ENCODE measurements at places on chromosomes 2 and 18.

DNA sequence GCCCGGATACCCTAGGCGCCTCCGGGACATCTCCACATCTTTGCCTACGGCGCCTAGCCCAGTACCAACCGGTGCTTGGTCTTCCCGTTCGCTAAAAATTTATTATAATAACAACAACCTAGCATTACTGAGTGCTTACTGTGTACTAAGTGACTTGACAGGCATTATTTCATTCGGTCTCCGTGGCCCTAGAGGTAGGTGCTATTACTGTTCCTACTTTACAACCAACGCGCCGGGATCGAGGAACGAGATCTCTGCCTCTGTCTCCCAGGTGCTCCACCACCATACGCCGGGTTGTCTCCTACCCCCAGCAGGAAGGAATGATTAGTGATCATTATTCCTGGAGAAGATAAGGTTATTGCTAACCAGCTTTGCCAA, 657 bp upstream of the BIN1 start:
- DNase-seq = peak; percentile 34

GRCh38 chr2:143452817-143453451, 323.7 kb downstream of the ARHGAP15 start:
- DNase-seq = peak; percentile 10

DNA sequence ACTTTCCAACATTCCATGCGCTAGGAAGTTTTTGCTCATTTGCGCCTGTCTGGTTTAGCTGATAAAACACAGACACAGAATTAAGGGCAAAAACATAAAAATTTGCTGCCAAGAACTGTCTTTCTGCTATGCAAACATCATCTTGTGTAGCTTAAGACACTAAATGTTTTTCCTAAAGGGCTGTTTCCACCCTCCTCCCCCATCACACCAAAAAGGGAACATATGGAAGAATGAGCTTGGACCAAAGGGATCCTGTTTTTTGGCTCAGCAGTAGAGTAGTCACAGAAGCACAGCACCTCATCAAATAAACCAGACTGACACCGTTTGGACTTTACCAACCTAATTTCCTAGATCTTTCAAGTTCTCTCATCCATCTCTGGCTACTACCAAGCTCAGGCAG, 210.1 kb downstream of the ZNF521 start:
- DNase-seq = no peak

- DNase-seq = no peak
Observed at GRCh38 chr2:176508984-176509740, 239.9 kb downstream of the MTX2 start.

GRCh38 chr2:132415915-132416722, 486 bp upstream of the GPR39 start:
- DNase-seq = peak; percentile 2

GRCh38 chr18:52933356-52933755, 593.4 kb downstream of the DCC start:
- DNase-seq = no peak

DNA sequence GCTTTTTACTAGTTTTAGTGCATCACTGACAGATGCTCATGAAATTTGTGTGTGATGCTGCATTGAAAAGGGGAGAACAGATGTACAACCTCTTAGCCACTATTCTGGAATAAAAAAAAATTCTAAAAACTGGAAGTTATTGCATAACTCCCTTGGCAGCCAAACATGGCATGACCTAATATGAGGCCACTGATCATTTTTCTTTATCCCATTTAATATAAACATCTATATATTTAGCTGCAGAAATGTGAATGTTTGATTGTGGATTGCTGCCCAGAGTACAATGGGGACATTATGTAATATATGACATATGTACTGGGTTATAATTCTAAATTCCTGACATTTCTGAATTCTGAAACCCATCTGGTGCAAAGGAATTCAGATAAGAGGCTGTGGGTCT, 86.5 kb downstream of the CDCA7 start:
- DNase-seq = no peak

- DNase-seq = no peak
Observed at GRCh38 chr2:233369897-233370685, 15.8 kb downstream of the DGKD start.

- DNase-seq = peak; percentile 41
Observed at GRCh38 chr2:151051574-151052220, 210.0 kb downstream of the RBM43 start.

DNA sequence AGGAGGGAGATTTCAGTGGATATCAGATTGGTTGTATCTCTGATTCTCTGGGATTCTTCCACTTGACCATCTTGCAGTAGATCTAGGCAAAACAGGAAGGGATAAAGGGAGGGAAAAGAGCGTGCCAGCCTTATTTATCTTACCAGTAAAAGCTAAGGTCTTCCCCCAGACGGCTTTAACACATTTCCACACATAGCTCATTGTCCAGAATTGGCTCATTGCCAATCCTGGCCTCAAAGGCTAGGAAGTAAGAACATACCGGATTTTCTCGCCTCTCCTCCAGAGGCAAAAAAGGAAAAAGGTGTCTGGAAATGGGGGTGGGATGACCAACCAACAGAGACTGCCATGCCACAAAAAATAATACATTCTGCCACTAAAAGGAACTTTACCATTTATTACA, 411.6 kb upstream of the NRP2 start:
- DNase-seq = no peak

- DNase-seq = no peak
Observed at GRCh38 chr2:75253526-75253925, 54.2 kb upstream of the TACR1 start.

DNA sequence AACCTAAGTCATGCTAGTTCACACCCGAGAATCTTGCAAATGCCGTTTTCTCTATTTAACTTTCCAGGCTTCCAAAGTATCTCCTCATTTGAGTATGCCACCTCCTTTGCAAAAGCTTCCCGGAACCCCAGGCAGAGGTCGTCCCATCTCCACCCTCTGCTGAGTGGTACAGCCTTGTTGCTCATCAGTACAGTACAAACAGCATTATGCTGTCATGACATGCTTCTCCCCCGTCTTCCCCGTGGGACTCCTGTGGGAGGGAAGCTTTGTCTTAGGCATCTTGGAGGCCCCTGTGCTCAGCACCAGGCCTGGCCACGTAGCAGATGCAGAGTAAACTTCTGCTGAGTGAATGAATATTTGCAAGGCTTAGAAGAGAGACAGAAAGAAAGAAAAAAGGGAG, 102.7 kb downstream of the CDCA7 start:
- no peak for DNase-seq

DNA sequence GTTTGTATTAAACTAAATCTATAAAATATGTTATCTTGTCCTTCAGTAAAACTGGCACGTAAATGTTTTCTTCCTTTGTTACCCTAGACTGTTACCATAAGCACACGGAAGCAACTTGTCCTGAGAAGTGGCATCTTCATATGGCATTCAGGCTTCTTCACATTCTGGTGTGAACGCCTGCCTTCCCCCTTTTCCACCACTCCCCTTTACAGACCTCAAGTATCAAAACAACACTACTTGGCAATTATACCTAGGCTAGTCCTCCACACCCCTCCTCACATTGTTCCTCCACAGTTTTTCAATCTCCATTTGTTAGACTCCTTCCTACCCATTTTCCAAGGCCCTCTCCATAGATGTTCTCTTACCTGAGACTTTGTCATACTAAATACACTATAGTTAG, 2.9 kb downstream of the MEX3C start:
- DNase-seq = no peak

DNA sequence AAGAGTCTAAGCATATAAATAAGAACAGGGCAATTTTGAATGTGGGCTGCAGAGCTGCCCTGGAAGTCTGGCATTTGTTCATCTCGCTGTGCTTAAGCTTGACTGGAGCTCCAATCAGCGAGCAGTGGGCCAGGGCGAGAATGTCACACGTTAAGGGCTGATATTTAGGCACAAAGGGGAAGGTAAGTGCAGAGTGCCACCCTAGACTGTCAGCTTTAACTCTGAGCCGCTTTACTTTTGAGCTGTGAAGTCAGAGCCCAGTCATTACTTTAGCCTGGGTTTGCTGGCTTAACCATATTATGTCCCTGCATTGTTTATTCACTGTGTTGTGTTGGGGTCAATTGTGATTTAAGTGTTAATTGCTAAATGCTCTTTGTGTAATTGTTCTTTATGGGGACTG, 236.1 kb upstream of the SIX3 start:
- DNase-seq = no peak

GRCh38 chr2:179555691-179556283, 291.2 kb upstream of the SESTD1 start:
- no peak for DNase-seq

GRCh38 chr2:33229646-33230045, 246.8 kb upstream of the RASGRP3 start:
- no peak for DNase-seq

GRCh38 chr18:10301831-10302483, 152.5 kb upstream of the APCDD1 start:
- no peak for DNase-seq

- peak; percentile 45 for DNase-seq
Observed at GRCh38 chr18:79522451-79523205, 126.9 kb downstream of the NFATC1 start.

DNA sequence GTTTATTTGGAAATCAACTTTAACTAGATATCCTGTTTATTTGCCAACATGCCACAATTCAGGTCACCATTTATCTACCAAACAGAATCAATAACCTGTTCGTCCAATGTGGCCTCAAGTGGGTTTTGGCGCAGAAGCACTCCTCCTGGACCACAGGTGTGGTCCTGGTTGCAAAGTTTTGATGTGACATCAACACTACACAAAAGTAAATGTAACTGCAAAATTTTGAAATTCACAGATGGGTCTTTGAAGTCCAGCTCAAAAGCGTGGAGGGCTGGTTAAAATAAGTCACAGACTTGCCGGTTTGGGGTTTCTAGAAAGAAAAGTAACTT, 474 bp upstream of the GCA start:
- DNase-seq = no peak

DNA sequence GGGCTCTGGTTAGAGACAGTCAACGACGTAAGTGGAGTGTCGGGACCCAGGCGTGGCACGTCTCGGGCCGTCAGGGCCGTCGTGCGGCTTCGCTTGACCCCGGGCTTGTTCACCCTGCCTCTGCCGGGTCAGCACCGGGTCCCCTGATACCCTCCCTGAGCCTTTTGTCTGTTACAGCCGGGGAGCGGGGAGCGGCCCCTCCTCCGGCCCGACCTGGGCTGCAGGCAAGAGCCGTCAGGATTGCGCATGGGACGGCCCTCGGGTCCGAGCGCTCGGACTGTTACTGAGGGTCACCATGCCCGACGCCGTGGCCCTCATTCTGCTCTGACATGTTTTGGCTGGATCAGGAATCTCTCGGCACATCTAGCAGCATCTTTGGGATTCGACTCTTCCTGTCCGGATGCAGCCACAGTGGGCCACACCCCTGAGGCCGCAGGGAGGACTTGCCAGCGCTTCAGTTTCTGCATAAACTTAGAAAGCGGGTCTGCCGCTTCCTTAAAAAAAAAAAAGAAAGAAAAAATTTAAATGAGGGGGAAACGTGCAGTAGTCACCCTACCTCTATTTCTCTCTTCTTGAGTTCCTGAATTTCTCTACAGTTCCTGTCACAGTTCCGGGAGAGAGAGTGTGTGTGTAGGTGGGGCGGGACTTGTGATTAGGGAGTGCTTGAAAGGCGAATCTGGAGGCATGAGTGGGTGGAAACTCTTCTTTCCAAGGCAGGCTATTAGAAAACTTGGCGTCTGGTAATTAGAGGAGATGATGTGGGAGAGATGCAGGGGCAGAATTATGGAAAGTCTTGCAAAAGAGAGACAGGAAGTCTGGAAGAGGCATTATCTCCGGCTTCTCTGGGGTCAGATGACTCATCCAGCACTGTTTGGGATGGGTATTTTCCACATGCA, 909 bp downstream of the TMEM87B start:
- DNase-seq = no peak

DNA sequence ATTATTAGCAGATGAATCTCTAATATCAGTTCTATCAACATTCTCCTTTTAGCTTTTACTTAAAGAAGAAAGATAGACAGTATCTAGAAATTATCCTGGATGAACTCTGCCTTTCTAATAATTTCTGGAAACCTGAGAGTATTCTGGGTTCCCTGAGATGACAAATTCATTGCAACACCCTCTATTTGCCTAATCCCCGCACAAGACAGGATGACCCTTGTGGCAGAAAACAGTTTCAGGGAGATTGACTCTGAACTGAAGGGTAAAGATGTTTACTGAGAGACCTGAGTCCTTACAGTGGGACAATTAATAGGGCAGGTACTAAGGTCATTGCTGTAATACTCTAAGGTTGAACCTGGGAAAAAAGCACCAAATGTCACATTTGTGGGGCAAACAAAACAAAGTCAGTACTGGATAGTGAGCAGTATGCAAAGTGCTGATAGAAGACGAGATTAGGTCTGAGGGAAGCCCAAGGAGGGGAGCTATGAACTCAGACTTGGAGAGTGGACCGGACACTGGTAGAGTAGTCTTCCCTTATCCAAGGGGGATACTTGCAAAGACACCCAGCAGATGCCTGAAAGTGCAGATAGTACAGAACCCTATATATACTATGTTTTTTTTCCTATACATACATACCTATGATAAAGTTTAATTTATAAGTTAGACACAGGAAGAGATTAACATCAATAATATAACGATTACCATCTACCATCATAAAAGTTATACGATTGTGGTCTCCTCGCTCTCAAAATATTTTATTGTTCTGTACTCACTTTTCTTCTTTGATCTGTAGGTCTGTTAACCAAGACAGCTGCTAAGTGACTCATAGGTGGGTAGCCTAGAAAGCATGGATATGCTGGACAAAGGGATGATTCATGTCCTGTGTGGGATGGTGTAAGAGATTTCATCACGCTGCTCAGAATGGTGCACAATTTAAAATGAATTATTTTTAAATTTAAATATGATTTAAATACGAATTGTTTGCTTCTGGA, 148.3 kb upstream of the KLHL14 start:
- no peak for DNase-seq

DNA sequence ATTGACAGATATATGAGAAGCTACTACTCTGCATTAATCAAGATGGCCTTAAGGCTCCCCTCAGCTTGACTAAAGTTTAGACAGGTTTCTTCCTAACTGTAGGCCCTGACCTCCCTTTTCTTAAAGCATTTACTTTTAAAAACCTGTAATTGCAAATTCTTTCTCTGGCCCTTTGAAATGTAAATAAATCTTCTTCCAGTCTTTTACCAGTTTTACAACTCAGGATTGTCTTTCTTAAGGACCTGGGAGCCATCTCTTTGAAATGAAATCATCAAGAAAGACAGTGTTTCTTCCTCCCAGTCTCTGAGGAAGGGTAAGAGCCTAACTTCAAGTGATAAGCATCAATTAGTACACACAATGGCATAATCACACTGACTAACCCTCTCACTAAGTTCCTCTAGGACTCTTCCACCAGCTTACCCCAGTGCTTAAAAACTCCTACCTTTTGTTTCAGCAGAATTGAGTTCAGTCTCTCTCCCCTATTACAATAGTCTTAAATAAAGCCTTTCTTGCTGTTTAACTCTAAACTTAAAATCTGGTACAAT, 58.7 kb upstream of the CDH20 start:
- DNase-seq = no peak
